ENCODE measurements at places on chromosomes 2 and 18.
A peak's percentile ranks its signal among the peaks of the same experiment; 100 is the strongest.

GRCh38 chr2:145085612-145086011 is 565.7 kb upstream of the ZEB2 start:
- no peak for DNase-seq

GRCh38 chr2:193929131-193929530 is 1727.9 kb upstream of the SLC39A10 start:
- no peak for DNase-seq

DNA sequence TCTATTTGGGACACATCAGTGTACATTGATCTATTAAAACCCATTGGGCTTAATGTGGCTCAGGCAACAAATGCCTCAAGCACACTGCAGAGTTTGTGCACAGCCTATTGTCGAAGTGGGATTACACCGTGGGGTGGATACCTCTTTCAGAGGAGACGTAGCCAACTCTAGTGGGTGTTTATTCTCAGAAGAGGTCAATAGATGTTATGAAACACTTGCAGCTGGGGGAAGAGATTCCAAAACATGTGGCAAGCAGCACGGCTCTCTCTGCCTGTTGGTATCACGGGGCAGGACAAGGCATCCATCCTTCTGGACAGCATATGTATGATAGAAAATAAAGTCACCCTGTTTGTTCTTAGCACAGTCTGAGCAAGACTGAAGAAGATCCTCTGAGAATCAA is 121.4 kb upstream of the COPS8 start:
- DNase-seq, result peak; percentile 37

- DNase-seq, result peak; percentile 62
These were observed 49.5 kb upstream of the POLE4 start for GRCh38 chr2:74908748-74909444.

DNA sequence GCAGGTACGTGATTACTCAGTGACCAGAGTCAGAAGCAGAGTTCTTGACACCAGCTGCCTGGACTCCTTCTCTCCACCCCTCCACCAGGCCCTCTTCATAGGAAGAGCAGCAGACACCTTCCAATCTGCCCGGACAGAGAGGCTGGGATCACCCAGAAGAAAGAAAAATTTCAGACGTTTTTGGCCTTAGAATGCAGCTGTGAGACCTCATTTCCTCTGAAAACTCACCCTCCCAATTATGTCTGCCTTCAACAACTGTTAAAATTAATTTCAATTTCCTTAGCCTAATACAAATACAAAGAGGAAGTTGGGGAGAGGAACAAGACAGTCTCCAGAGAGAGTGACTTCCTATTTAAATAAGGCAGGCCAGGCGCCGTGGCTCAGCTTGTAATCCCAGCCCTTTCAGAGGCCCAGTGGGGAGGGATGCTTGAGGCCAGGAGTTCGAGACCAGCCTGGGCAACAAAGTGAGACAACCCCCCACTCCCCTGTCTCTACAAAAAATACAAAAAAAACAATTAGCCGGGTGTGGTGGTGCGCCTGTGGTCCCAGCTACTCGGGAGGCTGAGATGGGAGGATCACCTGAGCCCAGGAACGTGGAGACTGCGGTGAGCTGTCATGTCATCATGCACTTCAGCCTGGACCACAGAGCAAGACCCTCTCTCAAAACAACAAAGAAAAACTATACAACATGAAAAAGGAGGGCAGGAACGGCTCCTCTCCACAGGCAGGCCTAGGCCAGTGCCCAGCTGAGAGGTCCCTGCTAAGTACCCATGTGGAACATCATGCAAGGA is 1.6 kb downstream of the SLC66A2 start:
- no peak for DNase-seq

DNA sequence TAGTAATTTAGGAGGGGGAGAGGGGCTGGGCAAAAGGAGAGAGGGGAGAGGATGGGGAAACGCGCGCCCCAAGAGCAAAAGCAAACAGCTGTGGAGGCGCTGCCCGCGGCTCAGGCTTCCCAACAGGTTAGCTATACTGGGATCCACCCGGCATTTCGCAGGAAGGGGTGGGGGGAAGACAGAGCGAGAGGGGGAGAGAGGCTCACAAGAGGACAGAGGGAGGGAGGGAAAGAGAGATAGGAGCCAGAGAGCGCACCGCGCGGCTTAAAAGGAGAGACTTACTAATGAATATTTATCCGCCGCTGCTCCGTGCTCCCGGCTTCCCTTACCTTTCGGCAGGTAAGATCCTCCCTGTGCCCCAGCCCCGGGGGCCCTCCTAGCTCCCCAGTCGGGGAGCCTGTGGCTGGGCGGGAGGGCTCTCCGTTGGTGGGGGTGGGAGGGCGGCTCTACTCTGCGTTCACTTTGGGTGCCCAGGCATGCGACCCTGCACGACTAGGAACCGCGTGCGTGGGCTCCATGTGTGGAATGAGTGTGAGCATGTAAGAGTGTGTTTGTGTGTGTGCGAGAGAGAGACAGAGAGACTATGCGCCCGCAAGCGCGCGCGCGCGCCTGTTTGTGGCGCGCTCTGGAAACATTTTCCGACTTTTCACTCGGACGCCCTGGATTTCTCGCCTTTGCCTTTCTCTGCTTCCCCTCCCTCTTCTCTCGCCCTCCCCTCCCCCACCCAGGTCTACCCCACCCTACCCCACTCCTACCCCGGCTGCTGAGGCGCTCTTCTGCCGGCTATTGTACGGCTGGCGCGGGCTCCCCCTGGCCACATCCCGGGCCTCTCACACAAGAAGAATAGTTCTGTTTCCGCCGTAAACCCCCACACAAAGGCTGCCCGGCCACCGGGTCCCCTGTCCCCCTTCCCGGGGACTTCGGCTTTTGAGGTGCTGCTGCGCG is 7.2 kb upstream of the SIX3 start:
- no peak for DNase-seq

DNA sequence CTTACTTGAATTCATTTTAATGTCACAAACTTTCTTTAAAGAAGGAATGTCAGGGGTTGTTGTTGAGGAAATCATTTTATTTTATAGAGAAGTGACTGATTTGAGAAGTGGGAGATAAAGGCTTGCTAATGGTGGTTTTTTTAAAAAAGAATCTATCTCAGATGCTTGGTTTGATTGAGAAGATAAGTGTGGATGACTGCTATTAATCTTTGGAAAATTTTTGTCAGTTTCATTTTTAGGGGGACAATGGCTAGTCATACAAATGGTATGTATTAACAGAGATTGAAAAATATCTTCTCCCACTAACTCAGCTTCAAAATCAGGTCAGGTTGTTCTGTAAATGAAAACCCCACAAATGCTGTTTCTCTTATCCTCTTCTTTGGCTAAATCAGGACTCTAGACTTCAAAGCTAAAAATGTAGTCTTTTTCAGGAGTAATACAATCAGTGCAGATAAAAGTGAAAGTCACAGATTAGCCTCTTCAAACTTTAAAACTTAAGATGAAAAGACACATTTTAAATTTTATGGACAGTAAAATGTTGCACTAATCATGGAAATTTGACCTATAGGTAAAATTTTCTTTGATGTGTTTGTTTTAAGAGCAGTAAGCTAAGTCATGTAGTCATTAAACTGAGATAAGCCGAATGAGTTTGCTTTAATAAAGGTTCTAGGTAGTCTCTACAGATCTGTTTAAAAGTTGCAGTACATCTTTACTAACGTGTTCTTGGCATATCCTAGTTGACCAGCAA is 674.2 kb upstream of the VRK2 start:
- DNase-seq, result peak; percentile 0

DNA sequence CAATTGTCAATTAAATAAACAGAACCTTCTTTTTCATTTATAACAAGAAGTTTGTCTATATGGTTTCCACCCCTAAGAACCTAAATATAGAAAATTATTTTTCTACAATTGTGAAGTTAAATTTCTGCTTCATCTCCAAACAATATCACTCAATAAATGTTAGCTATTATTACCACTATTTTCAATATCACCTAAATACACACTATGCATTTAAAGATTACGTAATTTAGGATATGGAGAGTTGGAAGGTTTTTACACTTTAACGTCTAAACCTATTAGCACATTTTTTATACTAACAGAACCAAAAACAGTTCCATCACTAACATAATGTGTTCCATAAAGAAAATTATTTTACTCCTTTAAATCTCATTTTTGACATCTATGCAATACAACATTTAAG is 48.0 kb downstream of the ROCK2 start:
- no peak for DNase-seq

- no peak for DNase-seq
These were observed 34.6 kb downstream of the GREB1 start for GRCh38 chr2:11568436-11568835.

GRCh38 chr18:26863122-26863879 is 2.2 kb downstream of the AQP4 start:
- DNase-seq, result peak; percentile 1

DNA sequence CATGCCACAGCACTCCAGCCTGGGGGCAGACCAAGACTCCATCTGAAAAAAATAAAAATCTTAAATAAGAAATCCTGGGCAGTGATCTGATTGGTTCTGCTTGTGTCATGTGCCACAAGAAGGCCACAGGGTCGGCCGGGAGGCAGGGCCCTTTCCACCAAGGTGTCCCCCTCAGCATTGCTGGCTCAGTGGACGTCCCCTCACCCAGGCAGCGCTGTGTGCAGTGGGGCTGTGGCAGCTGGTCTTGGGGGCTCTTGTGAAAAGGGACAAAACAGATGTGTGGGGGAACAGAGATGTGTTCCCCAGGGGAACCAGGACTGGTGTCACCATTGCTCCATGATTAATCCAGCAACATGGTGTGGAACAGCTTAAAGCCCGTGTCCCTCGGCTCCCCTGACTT is 60.5 kb downstream of the HS6ST1 start:
- DNase-seq, result no peak

- DNase-seq, result no peak
These were observed 92.8 kb downstream of the HDAC4 start for GRCh38 chr2:239307921-239308613.
